ENCODE measurements at places on chromosomes 1 and 21.
A peak's percentile ranks its signal among the peaks of the same experiment; 100 is the strongest.

DNA sequence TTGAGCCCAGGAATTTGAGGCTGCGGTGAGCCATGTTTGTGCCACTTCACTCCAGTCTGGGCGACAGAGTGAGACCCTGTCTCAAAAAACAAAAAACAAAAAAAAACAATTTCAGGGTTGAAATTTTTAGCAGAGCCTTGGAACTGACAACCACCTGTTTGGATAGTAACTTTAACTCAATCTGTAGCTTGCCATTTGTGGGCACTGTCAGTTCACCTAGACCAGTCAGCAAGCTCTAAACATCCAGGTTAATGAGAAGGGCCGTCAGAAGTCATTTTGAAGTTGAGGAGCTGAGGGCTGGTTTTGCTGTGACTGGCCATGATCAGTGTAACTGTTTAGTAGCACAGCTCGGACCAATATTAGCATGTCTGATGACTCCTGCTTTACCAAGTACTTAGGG is 8.4 kb downstream of the TRAPPC10 start:
- peak overlapping the region; percentile 89 for H3K27ac ChIP-seq
- H3K4me1 ChIP-seq, result peaks cover 68% of the 10 kb centered on the region
- DNase-seq, result no peak
- no peaks in the 10 kb centered on the region for H3K27me3 ChIP-seq
- no peak overlapping the region for H3K4me3 ChIP-seq
- no peaks in the 10 kb centered on the region for H3K36me3 ChIP-seq

GRCh38 chr1:225914947-225915346 is 9.1 kb downstream of the PYCR2 start:
- peaks cover 14% of the 10 kb centered on the region for H3K4me1 ChIP-seq
- no peaks in the 10 kb centered on the region for H3K27me3 ChIP-seq
- DNase-seq, result no peak
- H3K27ac ChIP-seq, result no peak overlapping the region
- no peak overlapping the region for H3K4me3 ChIP-seq
- H3K36me3 ChIP-seq, result peaks cover 3% of the 10 kb centered on the region

DNA sequence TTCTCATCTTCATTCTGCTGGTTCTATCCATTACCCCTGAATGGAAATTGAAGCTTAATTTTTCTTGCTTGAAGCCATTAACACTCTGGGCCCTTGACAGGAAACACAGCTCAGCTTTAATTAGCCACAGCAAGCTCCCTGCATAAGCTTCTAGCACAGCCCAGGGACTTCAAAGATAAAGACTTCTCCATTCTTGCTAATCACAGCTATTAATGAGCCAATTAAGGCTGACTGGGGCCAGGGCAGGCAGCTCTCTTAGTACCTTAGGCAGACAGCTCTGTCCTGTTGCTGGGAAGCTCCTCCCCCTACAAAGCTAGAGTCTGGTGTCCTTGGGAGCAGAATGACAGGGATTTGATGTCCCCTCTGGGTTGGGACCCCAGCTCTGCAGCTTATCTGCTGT is 27.9 kb upstream of the TRABD2B start:
- H3K36me3 ChIP-seq, result peaks cover 3% of the 10 kb centered on the region
- peaks cover 28% of the 10 kb centered on the region for H3K27me3 ChIP-seq
- DNase-seq, result no peak
- H3K4me1 ChIP-seq, result peaks cover 2% of the 10 kb centered on the region
- H3K4me3 ChIP-seq, result no peak overlapping the region

- H3K36me3 ChIP-seq, result no peaks in the 10 kb centered on the region
- H3K27me3 ChIP-seq, result no peaks in the 10 kb centered on the region
- DNase-seq, result no peak
- H3K27ac ChIP-seq, result no peak overlapping the region
- H3K4me1 ChIP-seq, result peaks cover 21% of the 10 kb centered on the region
- no peak overlapping the region for H3K4me3 ChIP-seq
Measured at GRCh38 chr1:116316373-116316772, 56.7 kb upstream of the ATP1A1 start.

GRCh38 chr1:88680911-88681622 is 3.0 kb upstream of the PKN2 start:
- H3K27me3 ChIP-seq, result no peaks in the 10 kb centered on the region
- H3K4me1 ChIP-seq, result peaks cover 12% of the 10 kb centered on the region
- H3K4me3 ChIP-seq, result no peak overlapping the region
- no peak overlapping the region for H3K27ac ChIP-seq

GRCh38 chr1:29686012-29686930 is 449.9 kb downstream of the PTPRU start:
- H3K27me3 ChIP-seq, result peaks cover 70% of the 10 kb centered on the region
- DNase-seq, result no peak
- no peak overlapping the region for H3K4me3 ChIP-seq
- peaks cover 5% of the 10 kb centered on the region for H3K4me1 ChIP-seq

DNA sequence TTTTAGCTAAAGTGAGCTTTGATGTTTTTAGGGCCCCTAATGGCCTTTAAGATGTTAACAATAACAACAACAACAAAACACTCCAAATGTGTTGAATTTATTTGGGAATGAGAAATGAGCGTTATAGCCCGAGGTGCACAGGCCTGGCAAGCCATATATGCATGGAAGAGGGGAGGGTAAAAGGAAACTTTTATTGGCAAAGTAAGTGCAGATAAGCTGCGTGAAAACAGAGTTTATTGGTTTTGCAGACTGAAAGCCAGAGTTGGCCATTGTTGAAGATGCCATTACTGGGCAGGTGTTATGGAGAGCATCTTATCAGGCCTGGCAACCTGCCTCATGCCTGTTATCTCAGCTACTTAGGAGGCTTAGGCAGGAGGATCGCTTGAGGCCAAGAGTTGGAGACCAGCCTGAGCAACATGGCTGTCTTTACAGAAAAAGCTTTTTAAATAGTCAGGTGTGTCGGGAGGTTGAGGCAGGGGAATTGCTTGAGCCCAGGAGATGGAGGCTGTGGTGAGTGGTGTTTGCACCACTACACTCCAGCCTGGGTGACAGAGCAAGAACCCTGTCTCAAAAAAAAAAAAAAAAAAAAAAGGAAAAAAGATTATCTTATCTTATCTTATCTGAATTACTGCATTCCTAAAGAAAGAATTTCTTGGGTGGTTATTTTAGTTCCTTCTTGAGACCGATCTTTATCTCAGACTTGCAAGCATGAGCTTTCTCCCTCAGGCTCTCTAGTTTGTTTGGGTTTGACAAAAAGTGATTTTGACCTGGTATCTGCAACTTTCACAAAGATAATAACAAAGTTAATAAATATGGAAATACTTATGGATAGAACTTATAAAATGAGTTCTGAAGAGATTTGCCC is 1.7 kb downstream of the PATJ start:
- DNase-seq, result no peak
- H3K4me1 ChIP-seq, result peaks cover 28% of the 10 kb centered on the region
- no peaks in the 10 kb centered on the region for H3K27me3 ChIP-seq

DNA sequence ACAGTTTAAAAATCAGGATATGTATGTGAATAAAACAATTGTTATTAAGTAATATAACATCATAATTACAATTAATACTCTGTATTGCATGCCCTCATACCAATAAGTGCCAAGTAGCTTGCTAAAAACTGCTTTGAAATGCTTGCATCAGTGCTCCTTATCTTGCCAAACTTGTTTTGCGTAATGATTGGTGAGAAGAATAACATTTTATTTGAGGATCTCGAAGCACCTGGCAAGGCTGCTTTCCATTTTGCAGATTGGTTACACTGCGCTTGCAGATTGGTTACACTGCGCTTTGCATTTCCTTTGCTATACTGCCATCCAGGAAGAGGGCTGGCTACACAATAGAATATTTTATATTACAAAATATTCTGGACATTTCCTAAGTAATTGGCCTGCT is 1.7 kb upstream of the PBX1 start:
- no peak overlapping the region for H3K27ac ChIP-seq
- H3K27me3 ChIP-seq, result peaks cover 15% of the 10 kb centered on the region
- H3K36me3 ChIP-seq, result no peaks in the 10 kb centered on the region
- H3K4me1 ChIP-seq, result peaks cover 3% of the 10 kb centered on the region

- DNase-seq, result no peak
- H3K36me3 ChIP-seq, result peaks cover 3% of the 10 kb centered on the region
- no peak overlapping the region for H3K4me3 ChIP-seq
- peaks cover 11% of the 10 kb centered on the region for H3K4me1 ChIP-seq
- H3K27ac ChIP-seq, result peak overlapping the region; percentile 8
Measured at GRCh38 chr21:44360159-44360558, 6.7 kb downstream of the TRPM2 start.

DNA sequence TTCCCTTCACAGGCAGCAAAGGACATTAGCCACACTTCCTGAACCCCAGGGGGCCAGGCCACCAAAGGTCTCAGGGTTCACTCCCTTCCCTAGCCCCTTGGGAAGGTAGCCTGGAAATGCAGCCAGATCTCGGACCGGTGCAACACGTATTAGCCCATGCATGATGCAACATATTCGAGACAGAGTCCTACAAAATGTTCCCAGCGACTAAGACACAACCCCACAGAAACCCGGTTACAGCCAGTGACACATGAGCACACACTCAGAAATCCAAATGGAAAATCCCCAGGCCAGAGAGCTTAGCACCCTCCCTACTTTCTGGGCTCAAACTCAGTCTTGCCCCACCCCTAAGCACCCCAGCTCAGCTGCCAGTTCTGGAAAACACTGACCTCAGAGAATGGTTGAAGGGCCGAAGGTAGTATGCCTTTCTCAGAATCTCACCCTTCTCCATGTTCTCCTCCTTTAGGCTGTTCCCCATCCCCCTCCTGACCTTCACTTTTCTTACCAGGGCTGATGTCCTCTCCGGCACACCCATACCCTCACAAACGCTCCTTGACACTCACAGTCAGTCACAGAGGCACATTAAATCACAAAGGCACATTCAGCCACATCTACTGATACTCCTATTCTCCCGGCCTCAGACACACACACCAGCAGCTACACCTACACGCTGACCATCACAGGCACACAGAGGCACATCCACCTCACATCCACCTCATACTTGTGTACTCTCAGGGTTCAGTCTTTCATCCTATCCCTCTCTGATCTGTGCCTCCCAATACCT is at the start of gene TSPAN1:
Gene TSPAN1 (plus strand): TSS at position 640 of the 784 bp plus-strand sequence. CDS start 6,021 bp downstream, outside the sequence.
- no peak for DNase-seq
- no peak within 1 kb of the TSS for H3K4me3 ChIP-seq
- H3K27me3 ChIP-seq, result peaks cover 28% of the 10 kb centered on the region
- peaks cover 2% of the 10 kb centered on the region for H3K36me3 ChIP-seq

DNA sequence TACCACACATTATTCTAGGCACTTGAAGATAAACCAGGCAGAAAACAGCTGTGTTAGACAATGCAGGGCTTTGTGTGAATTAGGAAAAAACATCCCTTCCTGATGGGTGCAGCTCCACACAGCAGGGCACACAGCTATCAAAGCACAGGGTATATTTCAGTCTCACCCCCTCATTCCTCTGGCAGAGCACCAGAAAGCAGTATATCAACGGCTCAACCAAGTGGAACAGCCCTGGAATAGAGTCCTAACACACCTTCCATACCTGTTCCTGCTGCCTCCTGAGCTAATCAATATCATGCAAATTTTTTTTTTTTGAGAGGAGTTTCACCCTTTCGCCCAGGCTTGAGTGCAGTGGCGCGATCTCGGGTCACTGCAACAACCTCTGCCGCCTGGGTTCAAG is 32.1 kb downstream of the LYST start:
- H3K27me3 ChIP-seq, result no peaks in the 10 kb centered on the region
- no peak for DNase-seq
- no peak overlapping the region for H3K4me3 ChIP-seq
- H3K27ac ChIP-seq, result no peak overlapping the region
- peaks cover 6% of the 10 kb centered on the region for H3K4me1 ChIP-seq

- DNase-seq, result peak; percentile 12
- peak overlapping the region; percentile 99 for H3K27ac ChIP-seq
- H3K36me3 ChIP-seq, result no peaks in the 10 kb centered on the region
Measured at GRCh38 chr1:113905435-113905861, 322 bp downstream of the DCLRE1B start.

- no peaks in the 10 kb centered on the region for H3K36me3 ChIP-seq
- no peaks in the 10 kb centered on the region for H3K4me1 ChIP-seq
- no peak for DNase-seq
- H3K4me3 ChIP-seq, result no peak overlapping the region
Measured at GRCh38 chr21:16134134-16134533, 404.4 kb downstream of the USP25 start.

DNA sequence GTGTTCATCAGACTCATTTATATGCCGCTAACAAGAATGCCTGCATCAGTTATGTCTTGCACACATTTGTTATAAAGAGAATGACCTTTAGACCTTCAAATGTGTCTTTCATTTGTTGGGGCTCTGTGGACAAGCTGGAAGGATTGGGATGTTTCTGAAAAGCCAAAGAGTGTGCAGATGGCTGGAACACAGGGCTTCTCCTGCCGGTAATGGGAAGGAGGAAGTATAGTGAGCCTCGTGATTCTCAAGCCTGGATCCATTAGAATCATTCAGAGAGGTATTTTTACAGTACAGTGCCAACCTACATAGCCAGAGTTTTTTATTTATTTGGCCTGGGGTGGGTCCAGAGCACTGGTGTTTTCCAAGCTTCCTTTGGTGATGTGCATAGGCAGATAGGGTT is 40.6 kb upstream of the ATP1A1 start:
- peaks cover 7% of the 10 kb centered on the region for H3K27me3 ChIP-seq
- peaks cover 6% of the 10 kb centered on the region for H3K36me3 ChIP-seq
- peaks cover 16% of the 10 kb centered on the region for H3K4me1 ChIP-seq
- H3K4me3 ChIP-seq, result no peak overlapping the region
- no peak overlapping the region for H3K27ac ChIP-seq

- H3K27ac ChIP-seq, result no peak overlapping the region
- no peak for DNase-seq
- no peaks in the 10 kb centered on the region for H3K27me3 ChIP-seq
- no peak overlapping the region for H3K4me3 ChIP-seq
- H3K4me1 ChIP-seq, result no peaks in the 10 kb centered on the region
Measured at GRCh38 chr1:106458866-106459265, 597.6 kb upstream of the PRMT6 start.

GRCh38 chr1:193476748-193477147 is 290.3 kb upstream of the B3GALT2 start:
- H3K4me1 ChIP-seq, result peaks cover 22% of the 10 kb centered on the region
- H3K4me3 ChIP-seq, result no peak overlapping the region
- peak overlapping the region; percentile 98 for H3K27ac ChIP-seq
- H3K36me3 ChIP-seq, result peaks cover 6% of the 10 kb centered on the region
- no peak for DNase-seq
- H3K27me3 ChIP-seq, result no peaks in the 10 kb centered on the region

- peaks cover 13% of the 10 kb centered on the region for H3K4me1 ChIP-seq
- no peak overlapping the region for H3K27ac ChIP-seq
- H3K4me3 ChIP-seq, result no peak overlapping the region
- H3K36me3 ChIP-seq, result peaks cover 3% of the 10 kb centered on the region
- H3K27me3 ChIP-seq, result no peaks in the 10 kb centered on the region
Measured at GRCh38 chr1:205706601-205707502, 26.5 kb upstream of the SLC45A3 start.

DNA sequence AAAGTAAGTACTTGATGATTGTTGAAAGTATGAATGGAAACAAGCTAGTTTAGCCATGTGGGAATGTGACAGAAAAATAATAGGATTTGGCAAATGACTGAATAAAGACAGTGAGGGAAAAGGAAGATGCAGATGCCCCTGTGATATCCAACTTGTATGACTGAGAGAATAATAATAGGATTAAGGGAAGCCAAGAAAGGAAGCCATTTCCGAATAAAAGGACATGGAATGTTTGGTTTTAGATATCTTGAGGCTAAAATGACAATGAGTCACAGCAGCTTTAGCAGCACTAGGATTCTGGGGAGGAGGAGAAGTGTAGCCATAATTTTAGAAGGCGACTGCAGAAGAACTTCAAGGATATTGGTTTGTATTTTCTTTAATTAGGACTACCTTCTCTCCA is 109.2 kb downstream of the TTLL7 start:
- H3K27me3 ChIP-seq, result peaks cover 2% of the 10 kb centered on the region
- H3K4me3 ChIP-seq, result no peak overlapping the region
- H3K4me1 ChIP-seq, result no peaks in the 10 kb centered on the region
- no peaks in the 10 kb centered on the region for H3K36me3 ChIP-seq

Data from T-helper 17 cell (primary cell).